Amniotic stem cell (primary cell): ENCODE measurements at places on chromosomes 3 and 15.

- no peak for DNase-seq
These were observed 608.1 kb downstream of the SQOR start for GRCh38 chr15:46242935-46243334.

DNA sequence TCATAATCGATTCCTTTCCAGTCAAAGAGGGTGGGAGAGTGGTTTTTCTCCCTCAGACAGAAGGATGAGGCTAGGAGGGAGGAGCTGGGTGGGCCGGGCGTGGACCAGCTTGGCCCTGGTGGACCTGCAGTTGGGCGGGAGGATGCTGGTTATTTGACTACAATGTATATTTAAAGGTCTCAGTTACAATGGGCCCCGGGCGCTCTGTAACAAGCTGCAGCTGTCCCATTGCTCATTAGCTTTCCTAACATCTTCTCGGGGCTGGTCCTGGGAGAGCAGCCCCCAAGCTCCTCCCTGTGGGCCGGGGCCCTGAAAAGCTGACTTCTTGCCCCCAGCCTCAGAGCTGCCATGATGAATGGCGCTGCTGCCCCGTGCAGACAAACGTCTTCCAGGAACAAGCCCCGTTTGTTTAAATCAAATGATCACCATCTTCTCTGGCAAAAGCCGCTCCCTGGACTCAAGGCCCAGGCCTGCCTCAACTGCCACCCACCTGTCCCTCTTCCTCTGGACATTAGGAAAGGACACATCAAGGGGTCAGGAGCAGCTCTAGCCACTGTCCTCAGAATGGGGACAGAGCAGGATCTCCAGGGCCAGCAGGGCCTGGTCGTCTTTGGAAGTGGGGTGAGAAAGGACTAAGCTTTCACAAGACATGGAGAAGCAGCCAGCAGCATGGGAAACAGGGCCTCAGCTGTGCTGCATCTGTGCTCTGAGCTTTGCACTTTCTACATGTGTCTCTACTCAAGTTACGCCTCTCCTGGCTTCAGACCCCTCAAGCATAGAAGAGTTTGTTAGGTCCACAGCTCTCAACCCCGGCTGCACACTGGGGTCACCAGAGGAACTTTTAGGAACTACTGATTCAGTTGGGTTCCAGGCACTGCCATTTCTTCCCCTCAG, 38.6 kb downstream of the MAGEF1 start:
- no peak for DNase-seq

DNA sequence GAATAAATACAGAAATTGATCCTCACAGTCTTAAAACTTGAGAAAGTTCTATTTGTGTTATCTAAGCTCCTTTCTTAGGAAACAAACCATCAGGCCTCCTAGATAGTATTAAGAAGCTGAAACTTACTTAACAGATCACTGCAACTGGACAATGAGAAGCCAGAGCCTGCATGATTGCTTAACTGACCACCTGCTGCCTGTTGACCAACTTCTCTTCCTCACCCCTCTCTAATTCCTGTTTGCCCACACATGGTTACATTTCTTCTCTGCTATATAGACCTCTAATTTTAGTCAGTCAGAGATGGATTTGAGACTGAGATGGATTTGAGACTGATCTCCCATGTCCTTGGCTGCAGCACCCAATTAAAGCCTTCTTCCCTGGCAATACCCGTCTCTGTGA, 13.5 kb downstream of the CCPG1 start:
- no peak for DNase-seq

- no peak for DNase-seq
These were observed 69.1 kb upstream of the TNFAIP8L3 start for GRCh38 chr15:51163843-51164242.

DNA sequence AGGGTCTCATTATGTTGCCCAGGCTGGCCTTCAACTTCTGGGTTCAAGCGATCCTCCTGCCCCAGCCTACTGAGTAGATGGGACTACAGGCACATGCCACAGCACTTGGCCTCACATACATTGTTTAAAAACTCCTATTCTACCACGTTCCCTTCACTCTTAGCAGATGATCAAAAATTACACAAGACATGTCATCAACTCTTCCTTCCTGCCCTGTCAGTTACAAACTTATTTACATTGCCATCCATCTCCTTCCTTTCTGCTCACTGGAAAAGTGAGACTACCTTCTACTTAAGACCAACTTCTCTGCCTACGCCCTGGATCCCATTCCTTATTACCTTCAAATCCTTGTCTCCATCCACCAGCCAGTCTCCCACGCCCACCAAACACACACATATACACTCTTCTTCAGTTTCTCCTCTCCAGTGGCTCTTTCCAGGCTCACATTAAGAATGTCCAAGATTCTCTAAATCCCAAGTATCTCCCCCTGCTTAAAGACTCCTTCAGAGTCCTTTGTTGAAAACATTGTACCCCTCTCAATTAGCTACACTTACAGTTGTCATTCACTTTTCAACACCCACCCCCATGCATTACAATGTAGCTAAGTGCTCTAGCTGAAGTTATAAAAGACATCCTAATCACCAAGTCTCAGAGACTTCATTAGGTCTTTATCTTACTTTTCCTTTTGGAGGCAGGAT, 4.3 kb downstream of the PEAK1 start:
- DNase-seq = no peak

DNA sequence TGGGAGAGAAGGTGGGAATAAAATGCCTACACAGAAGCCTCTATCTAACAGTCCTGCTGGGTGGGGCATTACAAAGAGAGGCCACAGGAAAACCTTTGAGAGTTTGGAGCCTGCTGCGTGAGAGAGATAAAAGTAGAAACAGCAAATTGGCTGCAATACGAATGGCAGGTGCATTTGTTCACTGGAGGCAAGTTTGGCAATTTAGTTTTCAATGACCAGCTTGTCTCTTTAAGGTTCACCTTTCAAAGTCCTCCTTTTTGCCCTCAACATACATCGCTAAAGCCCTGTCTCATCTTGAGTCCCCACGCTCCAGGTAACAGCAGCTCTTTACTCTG, 405.7 kb downstream of the LSAMP start:
- no peak for DNase-seq

- no peak for DNase-seq
These were observed 204.2 kb downstream of the GHSR start for GRCh38 chr3:172244011-172244410.

DNA sequence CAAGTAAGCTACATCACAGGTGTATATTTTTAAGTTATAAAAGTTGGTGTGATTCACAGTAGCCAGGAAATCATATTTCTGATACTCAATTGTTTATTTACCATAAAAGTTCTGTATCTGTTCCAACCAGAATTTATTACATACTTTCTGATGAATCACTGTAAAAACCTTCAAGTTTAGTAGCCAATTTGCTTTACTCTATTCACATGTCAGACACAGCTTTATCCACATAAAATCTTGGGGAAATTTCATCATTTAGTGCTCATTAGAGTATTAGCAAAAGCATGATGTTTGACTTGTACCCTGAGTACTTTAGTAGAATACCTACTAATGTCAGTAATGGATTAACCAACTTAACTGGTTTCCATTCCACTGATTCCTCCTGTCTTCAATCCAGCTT, 249.8 kb downstream of the POLQ start:
- no peak for DNase-seq

GRCh38 chr15:62109437-62109836, 42.7 kb downstream of the C2CD4A start:
- no peak for DNase-seq

- no peak for DNase-seq
These were observed 138.3 kb upstream of the TSPAN3 start for GRCh38 chr15:77209221-77209620.

DNA sequence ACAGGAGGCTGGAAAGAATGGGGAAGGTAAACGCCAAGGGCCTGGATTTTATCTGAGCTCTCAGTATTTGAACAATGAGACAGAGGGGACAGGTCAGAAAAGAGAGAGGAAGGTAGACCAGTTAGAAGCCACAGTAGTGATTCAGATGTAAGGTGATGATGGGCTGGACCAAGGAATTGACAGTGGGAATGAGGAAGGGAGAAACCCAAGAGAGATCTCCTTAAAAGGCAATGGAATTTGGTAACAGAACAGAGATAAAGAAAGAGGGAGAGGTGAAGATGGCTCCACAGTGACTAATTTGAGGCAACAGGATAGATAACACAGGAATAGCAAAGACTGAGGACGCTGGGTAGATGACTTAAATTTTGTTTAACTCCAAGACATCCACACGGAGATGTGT, 11.4 kb upstream of the HEG1 start:
- no peak for DNase-seq

DNA sequence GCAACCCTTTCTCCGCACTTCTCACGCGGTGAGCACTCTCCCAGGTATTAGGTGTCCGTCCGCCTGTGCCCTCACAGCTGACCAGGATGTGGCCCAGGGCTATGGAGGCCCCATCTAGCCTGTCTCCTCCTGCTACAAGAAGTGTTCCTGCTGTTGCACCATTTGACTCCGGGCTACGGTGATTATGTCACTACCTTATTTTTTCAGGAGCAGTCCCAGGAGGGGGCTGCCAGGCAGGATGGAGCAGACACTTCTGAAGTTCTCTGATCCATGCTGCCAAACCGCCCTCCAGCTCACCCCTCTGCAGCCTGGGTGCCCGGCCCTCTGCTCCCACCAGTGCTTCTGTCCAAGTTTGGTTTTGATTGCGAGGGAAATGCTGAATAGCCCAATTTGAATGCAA, 36.9 kb downstream of the ZXDC start:
- DNase-seq = no peak

GRCh38 chr3:114634635-114635034, 340.8 kb downstream of the TIGIT start:
- no peak for DNase-seq

DNA sequence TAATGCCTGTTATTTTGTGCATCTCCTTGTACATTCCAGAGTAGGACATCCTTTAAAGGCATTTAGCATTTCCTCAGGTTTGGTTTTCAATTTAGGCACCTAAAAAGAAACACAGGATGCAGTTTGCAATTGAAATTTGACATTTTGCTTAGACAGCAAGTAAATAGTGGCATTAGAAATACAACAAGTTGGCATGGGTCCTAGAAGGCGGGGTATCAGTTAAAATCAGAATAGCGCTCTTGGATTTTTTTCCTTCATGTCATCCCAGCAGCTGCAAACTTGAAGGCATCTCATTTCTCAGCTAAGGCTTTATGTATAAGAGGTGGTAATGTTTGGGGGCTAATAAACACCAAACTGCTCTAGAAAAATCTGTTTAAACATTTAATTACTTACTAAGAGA, 47.5 kb upstream of the SKOR1 start:
- DNase-seq = no peak

- no peak for DNase-seq
These were observed 77.1 kb downstream of the SPSB4 start for GRCh38 chr3:141128126-141128777.

- no peak for DNase-seq
These were observed 36.9 kb downstream of the LRIG1 start for GRCh38 chr3:66463730-66464511.

DNA sequence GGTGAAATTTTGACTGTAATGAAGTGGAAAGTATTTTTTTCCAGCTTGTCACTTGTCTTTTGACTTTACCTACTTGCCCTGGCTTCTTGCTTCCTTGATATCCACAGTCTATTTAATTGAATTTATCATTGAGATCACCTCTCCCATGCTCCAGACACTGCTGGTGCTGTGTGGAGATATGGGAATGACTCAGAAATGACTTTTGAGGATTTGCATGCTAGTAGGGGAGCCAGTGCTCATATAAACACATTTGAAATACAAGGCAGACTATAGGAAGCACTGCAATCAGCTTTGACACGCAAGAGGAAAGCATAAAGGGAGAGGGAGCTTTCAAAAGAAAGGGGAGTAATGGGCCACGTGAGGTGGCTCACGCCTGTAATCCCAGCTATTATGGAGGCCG, 7.3 kb upstream of the TRPM1 start:
- DNase-seq = no peak

DNA sequence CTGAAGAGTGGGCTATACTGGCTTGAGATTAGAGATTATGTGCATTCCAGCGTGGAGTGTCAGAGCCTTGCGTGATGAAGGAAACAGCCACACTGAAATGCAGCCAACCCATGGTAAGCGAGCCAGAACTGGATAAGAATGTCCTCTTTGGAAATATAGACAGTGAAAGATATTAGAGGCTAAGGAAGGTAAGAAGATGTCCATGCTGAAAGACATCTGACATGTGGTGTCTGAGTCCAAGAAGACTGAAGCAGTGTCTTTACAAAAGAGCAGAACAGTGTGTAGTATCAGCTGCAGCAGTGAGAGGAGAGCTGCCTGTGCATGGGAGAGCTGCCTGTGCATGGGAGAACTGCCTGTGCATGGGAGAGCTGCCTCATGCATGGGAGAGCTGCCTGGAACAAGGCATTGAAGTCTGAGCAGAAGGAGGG, 672.2 kb downstream of the DIPK2A start:
- DNase-seq = no peak

GRCh38 chr3:110021659-110022058, 684.3 kb upstream of the DPPA4 start:
- DNase-seq = no peak

- no peak for DNase-seq
These were observed 1.9 kb downstream of the LEO1 start for GRCh38 chr15:51969728-51970127.

DNA sequence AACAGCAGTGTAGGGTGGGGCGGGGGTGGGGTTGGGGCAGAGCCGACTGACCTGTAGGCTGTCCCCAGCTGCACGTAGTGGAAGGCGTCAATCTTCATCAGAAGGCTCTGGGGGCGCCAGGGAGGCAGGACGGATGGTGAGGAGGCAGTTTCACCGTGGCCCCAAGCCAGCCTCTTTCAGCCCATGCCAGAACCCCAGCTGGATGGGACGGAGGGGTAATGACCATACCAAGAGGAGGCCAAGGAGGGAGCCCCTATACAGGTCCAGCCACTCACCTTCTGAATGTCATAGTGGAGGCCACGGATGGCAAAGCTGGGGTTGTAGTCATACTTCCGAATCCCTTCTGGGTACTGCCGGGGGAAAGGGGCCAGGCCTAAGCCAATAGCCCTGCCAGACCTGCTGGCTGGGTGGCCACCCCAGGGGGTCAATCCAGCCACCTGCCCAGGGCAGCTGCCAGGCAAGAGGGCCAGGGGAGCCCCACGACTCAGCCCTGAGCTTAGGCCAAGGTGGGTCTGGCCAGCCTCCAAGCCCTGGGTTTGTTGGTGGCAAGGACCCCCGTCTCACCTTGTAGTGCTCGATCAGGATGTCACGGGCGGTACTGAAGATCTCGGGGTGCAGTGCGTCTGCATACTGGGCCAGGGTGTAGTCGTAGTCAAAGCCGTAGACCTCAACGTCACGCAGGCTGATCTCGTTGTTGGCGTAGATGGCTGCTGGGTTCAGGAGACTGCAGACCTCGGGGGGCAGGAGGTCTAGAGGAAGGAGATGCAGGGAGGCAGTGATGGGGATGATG, 4.9 kb downstream of the NT5DC2 start:
- DNase-seq = no peak

- DNase-seq = no peak
These were observed 312.5 kb downstream of the OXSM start for GRCh38 chr3:26102376-26102775.

DNA sequence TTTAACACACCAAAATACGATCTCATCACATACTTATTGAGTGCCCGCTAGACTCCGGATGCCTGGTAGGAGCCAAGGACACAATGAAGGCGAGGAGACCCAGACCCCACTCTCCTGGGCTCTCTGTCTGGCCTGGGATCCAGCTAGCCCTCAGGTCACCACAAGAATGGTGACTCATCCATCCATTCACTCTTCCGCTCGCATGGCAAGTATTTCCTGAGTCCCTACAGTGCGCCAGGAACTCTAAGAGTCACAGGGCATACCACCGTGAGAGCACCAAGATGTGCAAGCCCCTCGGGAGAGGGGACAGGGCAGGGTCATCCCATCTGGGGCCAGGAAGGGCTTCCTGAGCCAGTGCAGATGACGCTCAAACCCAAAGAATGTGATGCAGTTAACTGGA, 101.6 kb upstream of the PRR20G start:
- no peak for DNase-seq
